ENCODE measurements at places on chromosomes 6 and 20. TPM values are rescaled to one million over a fixed set of nuclear protein-coding genes. Genes with fewer than 3 reads are reported as not detected.

Gene LTV1
- total RNA-seq, result 21.5 TPM

Gene CLDN20
- not detected for total RNA-seq

Gene RGS17
- total RNA-seq, result 3.4 TPM

Gene PTPRA
- total RNA-seq, result 38.1 TPM

Gene ISM1
- total RNA-seq, result 3.6 TPM

Gene NRSN1
- not detected for total RNA-seq

Gene CLIC5
- 0.34 TPM for total RNA-seq

Gene RAB32
- total RNA-seq, result 107 TPM

Gene AVP
- total RNA-seq, result not detected

Gene RHAG
- not detected for total RNA-seq

Gene BHLHE23
- total RNA-seq, result not detected
